ENCODE measurements at places on chromosomes 7 and 10.
A peak's percentile ranks its signal among the peaks of the same experiment; 100 is the strongest.

DNA sequence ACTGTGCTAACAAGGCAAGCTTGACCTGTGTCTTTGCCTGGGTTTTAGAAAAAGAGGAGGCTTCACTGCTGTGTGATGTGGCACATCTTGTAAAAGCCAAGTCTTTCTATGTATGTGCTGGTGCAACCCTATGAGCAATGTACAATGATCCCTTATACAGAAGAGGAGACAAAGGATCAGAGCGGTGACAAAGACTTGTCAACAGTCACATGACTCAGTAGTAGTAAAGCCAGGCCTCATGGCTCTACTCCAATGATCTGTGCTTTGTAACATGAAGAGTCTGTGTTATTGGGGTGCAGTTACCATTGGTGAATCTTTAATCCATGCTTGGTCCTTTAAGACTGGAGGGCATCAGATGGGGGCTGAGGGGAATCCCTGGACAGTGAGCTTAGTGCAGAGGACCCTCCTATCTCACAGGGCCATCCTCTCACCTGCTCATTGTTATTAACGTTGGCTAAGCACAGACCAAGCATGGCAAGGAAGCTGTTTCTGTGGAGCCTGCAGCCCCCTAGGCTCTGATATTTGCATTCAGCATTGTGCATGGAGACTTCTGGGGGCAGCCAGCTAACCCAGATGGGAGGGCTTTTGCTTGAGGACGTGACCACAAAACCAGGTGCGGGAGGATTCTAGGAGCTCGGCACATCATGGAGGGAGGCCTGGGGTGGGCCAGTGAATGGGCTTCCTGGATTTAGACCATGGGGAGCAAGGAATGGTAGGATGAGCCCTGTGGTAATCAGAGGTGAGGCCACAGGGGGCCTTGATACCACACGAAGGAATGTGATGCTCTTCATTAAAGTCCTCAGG lies 308.8 kb upstream of the ZNF32 start:
- peaks cover 17% of the 10 kb centered on the region for H3K27me3 ChIP-seq
- H3K36me3 ChIP-seq = no peaks in the 10 kb centered on the region
- no peaks in the 10 kb centered on the region for H3K4me1 ChIP-seq

DNA sequence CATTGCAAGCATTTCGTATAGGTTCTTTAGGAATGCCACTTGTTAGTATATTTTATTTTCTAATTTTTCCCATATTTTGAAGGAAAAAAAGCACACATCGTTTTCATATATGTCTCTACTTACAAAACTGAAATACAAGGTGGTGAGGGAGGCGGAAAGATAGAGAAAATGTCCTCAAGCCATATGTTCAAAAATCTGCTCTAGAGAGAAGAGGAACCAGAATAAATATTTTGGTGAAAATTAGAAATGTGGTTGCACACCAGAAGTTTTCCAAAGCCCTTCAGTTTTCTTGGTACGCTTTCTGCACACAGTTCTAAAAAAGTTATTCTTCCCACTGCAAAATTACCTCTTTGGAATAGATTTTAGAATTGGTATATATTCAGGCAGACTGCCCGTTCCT lies 107.4 kb upstream of the RHOBTB1 start:
- H3K27ac ChIP-seq = no peak overlapping the region
- H3K27me3 ChIP-seq = peaks cover 3% of the 10 kb centered on the region
- no peaks in the 10 kb centered on the region for H3K4me1 ChIP-seq

DNA sequence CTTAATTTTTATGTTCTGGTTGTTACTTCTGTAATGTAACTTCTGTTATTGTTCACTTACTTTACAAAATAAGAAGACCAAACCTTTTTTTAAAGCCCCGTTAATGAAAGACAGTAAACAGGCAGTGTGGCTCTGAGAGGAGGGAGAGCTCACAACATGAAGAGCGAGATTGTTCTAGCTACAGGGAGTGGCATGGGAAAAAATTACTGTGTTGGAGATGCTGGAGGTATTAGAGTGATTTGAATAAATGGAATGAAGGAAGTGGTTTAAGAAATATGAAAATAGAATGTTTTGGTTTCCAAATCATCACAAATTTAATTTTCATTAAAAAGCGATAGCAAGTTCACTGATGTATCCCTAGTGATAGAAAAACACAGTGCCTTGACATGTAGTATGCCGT lies 31.8 kb downstream of the REEP3 start:
- H3K4me1 ChIP-seq = peaks cover 23% of the 10 kb centered on the region
- H3K27ac ChIP-seq = no peak overlapping the region
- H3K4me3 ChIP-seq = no peak overlapping the region
- DNase-seq = no peak
- no peaks in the 10 kb centered on the region for H3K27me3 ChIP-seq
- peaks cover 2% of the 10 kb centered on the region for H3K36me3 ChIP-seq

DNA sequence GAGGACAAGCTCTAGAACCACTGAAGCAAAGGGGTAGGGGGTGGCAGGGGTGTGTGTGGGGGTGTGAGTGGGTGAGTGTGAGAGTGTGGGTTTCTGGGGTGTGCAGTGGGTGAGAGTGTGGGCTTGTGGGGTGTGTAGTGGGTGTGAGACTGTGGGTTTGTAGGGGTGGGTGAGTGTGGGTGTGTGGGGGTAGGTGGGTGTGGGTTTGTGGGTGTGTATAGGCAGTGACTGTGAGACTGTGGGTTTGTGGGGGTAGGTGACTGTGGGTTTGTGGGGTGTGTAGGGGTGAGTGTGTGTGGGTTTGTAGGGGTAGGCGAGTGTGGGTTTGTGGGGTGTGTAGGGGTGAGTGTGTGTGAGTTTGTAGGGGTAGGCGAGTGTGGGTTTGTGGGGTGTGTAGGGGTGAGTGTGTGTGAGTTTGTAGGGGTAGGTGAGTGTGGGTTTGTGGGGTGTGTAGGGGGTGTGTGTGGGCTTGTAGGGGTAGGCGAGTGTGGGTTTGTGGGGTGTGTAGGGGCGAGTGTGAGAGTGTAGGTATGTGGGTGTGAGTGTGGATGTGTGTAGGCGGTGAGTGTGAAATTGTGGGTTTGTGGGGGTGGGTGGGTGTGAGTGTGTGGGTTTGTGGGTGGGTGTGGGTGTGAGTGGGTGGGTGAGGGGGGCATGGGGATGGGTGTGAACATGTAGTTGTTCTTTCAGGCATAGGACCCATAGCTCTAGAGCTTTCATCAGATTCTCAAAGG lies 8.8 kb downstream of the NOS3 start:
- no peak overlapping the region for H3K27ac ChIP-seq
- H3K36me3 ChIP-seq = no peaks in the 10 kb centered on the region
- H3K4me3 ChIP-seq = no peak overlapping the region
- no peaks in the 10 kb centered on the region for H3K27me3 ChIP-seq

DNA sequence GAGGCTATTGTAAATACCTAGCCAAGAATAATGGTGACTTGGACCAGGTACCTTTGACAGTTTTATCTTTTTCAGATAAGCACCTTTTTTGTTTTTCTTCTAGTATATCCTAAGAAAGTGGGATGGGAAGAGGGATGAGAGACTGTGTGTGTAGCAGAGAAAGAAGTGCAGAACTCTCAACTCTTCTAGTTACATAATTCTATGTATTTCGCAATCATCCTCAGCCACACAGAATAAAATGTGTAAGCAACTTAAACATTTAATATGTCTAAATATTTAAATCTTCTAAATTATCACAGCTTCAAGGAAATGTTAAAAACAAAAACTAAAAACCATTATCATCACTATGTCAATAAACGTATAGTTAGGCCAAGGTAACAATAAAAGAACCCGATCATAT lies 42.6 kb upstream of the GSAP start:
- no peaks in the 10 kb centered on the region for H3K4me1 ChIP-seq
- H3K4me3 ChIP-seq = no peak overlapping the region
- H3K27me3 ChIP-seq = no peaks in the 10 kb centered on the region
- no peaks in the 10 kb centered on the region for H3K36me3 ChIP-seq
- no peak for DNase-seq

DNA sequence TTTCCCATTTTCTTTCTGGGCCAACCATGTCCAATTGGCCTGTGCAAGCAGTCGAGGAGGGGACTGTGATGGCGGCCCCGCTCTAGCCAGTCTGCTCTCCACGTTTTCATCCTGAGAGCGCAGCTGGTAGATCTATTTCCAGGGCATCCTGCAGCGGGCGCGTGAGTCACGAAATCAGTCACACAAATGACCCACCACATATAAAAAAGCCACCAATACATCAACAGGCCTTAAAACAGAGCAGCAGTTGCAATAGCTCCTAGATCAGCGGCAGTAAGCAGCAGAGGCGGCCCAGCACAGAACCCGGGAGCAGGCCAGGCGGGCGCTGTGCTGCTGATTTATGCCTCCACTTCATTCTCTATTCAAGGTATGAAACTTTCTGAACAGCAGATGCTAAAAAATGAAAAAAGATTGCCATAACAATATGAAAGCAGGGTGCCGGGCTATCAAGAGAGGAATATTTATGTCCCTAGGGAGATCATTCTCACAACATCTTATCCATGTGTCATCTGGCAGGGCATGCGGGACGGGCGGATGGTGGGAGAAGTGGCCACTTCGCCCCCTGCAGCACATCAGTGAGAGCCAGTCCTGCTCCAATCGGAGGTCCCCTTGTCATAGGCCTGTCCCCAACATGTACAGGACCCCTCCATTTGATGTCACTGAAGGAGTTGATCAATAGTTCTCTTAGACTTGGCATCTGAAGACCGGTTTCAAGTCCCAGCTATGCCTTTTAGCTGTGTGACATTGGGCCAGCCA lies 98.0 kb upstream of the GPR26 start:
- no peak overlapping the region for H3K27ac ChIP-seq
- peaks cover 7% of the 10 kb centered on the region for H3K27me3 ChIP-seq
- H3K4me3 ChIP-seq = no peak overlapping the region

DNA sequence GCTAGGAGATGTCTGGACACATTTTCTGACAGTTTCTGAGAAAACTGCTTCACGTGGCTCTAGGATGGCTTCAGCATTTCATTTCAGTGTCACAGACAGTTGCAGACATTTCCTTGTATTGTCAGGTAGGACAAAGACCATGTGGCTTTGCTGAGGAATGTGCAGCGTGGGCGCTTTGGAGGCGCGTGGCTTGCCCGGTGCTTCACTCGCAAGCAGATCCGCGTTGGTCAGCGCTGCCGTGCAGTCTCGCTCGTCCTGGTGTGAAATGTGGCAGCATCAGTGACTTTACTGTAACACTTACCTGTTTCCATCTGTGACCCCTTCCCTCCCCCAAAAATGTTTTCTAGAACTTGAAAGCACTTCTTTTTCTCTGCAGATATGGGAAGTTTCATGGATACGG lies 340.5 kb downstream of the SDK1 start:
- H3K4me3 ChIP-seq = no peak overlapping the region
- no peak overlapping the region for H3K27ac ChIP-seq
- no peaks in the 10 kb centered on the region for H3K36me3 ChIP-seq
- no peaks in the 10 kb centered on the region for H3K4me1 ChIP-seq
- peaks cover 5% of the 10 kb centered on the region for H3K27me3 ChIP-seq
- no peak for DNase-seq

GRCh38 chr10:50554995-50555568 lies 68.7 kb downstream of the SGMS1 start:
- peaks cover 19% of the 10 kb centered on the region for H3K4me1 ChIP-seq
- H3K27me3 ChIP-seq = peaks cover 3% of the 10 kb centered on the region
- H3K27ac ChIP-seq = no peak overlapping the region
- DNase-seq = no peak
- no peaks in the 10 kb centered on the region for H3K36me3 ChIP-seq
- no peak overlapping the region for H3K4me3 ChIP-seq

DNA sequence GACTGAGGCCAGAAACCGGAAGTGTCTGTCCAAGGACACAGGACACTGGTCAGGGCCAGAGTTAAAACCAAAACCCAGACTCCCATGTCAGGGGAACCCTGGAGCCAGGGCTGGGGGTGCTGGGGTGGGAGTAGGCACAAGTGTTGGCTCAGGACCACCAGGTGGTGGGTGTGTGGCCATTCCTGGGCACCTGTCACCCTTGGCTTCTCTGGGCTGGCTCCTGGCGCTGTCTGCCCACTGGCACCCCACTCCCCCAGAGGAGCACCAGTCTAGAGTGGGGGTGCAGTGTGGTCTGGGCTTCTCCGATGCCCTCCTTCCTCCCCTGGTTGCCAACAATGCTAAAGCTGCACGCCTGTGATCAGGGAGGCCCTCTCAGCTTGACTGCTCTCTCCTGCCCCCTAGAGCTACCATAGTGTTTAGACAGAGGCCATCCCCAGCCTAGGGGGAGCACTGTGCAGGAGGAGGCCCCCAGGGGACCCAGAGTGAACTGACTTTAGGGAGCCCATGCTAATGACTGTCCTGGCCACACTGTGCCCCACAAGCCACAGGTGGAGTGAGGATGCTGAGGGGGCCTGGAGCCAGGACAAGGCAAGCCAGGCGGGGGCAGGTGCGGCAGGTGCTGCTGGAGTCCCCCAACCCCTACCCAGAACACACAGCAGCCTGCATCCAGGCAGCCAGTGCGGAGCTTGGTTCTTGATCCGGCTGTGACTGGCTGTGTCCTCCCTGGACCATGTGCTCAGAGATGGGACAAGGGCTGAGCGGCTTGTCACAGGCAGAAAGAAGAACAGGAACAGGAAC lies 11.0 kb downstream of the RASGEF1A start:
- peak; percentile 50 for DNase-seq
- peak overlapping the region; percentile 1 for H3K27ac ChIP-seq
- no peaks in the 10 kb centered on the region for H3K36me3 ChIP-seq
- H3K4me1 ChIP-seq = peaks cover 10% of the 10 kb centered on the region
- H3K27me3 ChIP-seq = peaks cover 4% of the 10 kb centered on the region

Measured in activated naive CD8-positive, alpha-beta T cell treated with anti-CD3 and anti-CD28 coated beads, Interleukin-2, amount 10 ng/mL, durations not matched to agents 7 days and 5 days (primary cell).